ENCODE measurements at places on chromosomes 3 and 15.

GRCh38 chr3:194592798-194593752 lies 40.1 kb downstream of the TMEM44 start:
- DNase-seq, result no peak

DNA sequence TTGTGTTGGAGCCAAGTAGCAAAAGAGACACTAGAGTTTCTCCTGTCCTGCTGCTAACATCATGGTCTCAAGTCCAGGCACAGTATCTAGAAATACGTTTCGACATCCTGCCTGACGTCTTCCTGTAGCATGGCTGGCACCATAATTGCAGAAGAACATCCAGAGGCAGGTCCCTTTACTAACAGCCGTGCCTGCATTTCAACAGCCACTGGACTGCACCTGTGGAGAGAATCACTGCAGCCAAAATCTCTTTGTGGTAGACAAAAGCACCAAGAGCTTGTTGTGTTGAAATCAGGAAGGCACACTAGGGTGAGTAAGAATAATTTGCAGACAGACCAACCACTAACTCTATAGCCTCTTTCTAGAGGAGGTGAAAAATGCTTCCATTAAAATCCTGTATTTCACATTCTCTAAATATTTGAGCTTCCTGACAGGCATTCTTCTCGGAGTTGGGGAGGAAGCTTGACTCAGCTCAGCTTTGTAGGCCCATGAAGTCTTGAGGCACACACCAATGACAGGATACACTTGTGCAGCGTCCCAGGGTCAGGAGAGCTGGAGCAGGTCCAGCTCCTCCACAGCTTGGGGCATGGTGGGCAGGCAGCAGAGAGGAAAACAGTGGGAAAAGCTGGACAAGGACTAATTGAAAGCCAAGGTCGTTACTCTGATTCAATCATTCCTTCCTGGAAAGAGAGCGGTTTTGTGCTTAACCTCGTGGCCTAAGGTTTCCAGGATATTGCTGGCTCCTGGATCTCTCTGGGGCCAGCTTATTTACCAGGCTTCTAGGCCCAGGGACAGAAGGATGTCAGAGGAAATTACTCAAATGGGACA lies 244.9 kb downstream of the FAM43A start:
- DNase-seq, result no peak

DNA sequence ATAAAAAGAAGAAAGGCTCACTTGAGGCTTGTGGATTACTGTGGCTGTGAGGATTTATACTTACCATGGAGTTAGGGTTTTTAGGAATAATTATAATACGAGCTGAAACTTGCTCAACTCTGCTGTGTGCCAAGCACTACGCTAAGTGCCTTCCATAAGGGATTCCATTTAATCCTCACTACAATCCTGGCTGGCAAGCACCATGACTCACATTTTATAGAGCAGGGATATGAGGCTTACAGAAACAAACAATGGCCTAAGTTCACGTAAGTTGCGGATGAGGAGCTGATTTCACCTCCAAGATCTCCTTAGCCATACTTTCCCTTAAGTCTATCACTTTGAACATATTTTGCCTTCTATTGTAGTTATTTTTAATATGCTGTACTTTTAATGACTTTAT lies 43.9 kb upstream of the ARL8B start:
- no peak for DNase-seq

DNA sequence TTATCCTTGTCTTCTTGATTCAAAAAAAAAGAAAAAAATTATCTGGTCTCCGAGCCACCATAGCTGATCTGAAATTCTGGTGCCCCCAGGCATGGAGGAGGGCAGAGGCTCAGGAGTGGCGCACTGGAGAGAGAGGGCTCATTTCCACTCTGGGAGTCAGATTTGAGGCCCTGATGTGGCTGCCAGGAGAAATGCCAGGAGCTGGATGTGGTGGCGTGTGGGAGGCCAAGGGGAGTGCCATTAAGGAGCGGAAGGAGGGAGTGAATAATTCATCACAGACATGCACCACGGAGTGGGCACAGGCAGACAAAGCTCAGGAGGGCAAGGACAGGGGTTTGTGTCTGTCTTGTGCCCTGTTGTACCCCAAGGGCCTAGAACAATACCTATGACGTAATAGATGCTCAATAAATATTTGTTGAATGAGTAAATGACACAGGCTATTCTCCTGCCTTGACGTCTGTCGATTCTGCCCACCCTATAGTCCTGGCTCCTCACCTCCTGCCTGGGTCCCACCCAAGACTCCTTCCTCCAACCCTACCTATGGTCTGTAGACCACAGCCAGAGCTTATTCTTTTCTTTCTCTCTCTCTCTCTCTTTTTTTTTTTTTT lies 12.0 kb upstream of the GRIP2 start:
- DNase-seq, result no peak

DNA sequence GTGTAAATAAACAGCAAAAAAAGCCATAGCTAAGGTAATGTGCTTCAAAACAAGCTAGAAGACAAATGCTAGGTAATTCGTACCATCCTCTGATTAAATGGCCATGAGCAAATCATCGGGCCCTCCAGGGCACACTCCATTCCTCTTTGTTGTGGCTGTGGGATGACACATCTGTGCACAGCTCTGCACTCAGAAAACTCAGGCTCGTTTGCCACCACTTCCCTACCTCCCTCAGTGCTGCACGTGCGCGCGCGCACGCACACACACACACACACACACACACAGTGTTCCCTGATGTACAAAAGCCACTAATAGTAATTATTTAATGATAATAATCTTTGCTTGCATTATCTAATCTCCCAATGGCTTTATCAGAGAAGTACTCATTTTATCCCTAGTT lies 336.6 kb downstream of the FEZF2 start:
- DNase-seq, result no peak

GRCh38 chr3:53193466-53194209 lies 32.6 kb downstream of the PRKCD start:
- DNase-seq, result peak; percentile 67

- DNase-seq, result no peak
These were observed 771.6 kb downstream of the DIPK2A start for GRCh38 chr3:144743225-144743668.

GRCh38 chr3:198113206-198114053 lies 153.4 kb downstream of the LMLN start:
- DNase-seq, result peak; percentile 73

GRCh38 chr3:52121464-52121805 lies 32.8 kb downstream of the POC1A start:
- DNase-seq, result no peak

DNA sequence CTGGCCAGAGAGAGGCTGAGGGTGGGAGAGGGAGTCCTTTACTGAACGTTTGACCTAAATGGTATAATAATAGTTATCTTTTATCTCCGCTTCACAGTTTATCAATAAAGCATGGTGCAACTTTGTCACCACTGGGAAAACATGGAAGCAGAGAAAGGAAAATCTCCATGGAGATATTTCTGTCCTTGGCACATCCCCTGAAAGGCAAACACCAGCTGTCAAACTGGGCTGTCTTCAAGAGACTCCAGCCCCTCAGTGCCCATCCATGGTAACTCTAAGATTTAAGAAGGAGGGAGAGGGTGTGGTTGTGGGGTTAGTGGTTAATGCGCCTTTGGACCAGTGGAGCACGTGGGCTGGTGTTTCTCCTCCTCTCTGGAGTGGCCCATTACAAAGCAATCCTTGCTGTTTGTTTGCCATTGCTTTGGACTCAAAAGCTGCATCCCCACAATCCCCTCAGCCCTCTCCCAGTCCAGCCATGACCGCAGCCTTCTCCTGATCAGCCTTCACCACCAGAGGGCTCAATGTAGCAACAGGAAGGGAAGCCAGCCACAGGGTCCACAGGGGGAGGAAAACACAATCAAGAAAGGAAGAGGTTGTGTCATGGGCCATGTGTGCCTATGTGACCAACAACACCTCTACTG lies 38.2 kb upstream of the FAM174B start:
- DNase-seq, result no peak

DNA sequence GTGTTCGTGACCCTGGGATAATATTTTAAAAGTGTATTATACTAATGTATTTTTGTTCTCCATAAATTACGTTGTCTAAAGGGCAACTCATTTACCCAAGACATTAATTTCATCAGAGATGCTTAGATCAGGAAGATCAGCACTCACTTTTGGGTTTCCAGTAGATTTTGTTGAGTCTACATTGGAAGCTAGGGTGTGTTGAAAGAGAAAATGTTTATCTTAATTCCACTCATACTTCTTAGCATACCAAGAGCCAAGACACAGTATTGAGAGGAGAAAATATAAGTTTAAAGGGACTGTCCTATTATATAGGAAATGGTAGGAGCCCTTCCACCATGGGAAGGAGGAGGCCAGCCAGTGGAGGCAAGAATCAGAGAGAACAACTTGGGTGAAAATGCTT lies 412.9 kb upstream of the RGMA start:
- DNase-seq, result no peak

DNA sequence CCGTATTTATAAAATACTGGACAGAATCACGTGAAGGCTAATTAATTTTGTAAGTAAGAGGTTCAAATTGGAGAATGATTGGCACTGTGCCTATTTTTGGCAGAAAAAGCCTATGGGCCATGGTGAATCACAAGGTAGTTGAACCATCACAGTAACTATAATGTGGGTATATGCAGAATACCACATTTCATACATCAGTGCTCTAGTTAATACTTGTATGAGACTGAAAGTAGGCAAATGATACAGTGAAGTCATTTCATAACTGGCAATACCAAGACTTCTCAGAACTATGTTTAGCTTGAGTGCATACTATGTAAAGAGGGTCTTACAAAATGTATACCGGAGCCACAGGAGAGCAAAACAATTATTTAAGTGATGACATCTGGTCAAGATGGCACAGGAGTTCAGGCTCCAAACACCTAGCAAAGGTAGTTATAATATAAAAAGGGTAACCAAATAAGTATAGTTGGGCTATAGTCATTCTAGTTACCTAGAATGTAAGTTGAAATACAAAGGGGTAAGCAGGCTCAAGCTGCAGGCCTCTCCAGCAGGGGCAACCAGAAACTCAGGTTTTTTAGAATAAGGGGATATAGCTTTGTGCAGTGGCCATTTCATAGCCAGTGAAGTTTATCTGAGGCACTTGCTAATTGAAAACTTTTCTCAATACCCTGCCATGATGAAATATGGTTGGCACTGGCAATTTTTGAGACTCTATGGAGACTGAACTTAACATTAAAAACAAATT lies 19.1 kb downstream of the GPR160 start:
- no peak for DNase-seq

- no peak for DNase-seq
These were observed 4.7 kb upstream of the COL6A5 start for GRCh38 chr3:130340766-130341165.

GRCh38 chr3:32840086-32840841 lies 22.5 kb downstream of the TRIM71 start:
- no peak for DNase-seq

- DNase-seq, result no peak
These were observed 844.9 kb upstream of the SEMA6D start for GRCh38 chr15:46872286-46872980.

DNA sequence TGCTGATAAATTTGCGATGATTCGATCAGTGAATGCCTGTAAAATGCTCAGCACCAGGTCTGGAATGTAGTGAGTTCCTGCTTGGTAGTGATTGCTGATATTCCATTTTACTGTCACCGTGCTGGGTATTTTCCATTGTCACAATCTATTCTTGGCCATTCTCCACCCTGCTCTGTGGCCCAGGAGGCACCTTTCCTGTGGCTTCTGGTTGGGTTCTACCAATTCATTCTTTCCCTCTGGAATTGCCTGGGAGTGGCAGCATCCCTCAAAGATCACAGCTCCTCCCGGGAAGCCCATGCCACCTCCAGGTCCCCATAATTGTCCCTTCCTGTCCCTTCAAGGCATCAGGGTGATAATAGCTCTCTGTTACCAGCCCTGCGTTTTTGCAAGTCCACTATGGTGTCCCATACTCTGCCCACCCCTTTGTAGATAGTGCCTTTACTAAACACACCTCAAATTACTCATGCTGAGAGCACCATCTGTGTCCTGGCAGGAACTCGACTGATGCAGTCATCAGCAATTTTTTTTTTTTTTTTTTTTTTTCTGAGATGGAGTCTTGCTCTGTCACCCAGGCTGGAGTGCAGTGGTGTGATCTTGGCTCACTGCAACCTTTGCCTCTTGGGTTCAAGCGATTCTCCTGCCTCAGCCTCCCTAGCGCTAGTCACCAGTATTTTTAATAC lies 177.8 kb upstream of the PROK2 start:
- no peak for DNase-seq

DNA sequence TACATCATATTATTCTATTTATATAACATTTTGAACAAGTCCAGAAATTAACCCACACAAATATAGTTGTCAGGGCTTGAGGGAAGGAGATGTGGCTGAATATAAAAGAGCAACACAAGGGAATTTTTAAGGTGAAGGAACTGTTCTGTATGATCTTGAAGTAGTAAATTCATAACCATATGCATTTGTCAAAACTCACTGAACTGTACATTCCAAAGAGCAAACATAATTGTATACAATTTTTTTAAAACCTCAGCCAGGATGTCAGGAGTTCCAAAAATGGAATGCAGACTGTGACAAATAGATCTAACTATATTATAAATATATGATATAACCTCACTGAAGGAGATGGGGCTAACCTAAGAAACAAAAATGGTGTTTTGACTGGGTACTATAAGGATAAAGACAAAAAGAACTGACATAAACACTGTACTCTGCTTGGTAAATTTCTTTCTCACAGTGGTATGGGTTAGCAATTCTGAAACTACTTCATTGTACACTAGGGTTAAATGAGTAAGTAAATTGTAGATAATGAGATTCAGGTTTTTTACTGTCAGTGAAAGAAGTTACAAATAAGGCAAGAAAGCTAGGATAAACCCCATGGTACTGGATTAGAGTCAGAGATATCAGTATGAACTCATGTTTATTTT lies 14.4 kb downstream of the GOLGB1 start:
- DNase-seq, result no peak

DNA sequence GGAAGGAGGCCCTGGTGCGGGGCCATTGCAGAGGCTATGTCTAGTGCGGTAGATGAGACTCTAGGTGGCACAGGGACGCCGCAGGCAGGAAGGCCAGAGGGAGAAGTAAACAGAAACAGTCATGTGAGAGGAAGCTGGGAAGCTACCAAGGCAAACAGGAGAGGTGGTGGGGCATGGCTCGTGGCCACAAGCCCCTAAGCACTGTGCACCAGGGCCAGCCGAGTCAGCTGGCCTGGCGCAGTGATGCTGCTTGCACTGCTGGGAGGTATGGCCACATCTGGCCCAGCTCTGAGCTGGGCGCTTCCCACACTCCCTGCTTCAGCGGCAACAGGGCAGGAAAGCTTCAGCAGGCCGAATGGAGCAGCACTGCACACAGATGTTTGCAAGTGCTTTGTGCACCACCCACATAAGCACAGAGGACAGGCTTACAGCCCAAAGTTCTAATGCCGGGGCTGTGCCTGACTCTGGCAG lies 76.6 kb downstream of the SRGAP3 start:
- no peak for DNase-seq

DNA sequence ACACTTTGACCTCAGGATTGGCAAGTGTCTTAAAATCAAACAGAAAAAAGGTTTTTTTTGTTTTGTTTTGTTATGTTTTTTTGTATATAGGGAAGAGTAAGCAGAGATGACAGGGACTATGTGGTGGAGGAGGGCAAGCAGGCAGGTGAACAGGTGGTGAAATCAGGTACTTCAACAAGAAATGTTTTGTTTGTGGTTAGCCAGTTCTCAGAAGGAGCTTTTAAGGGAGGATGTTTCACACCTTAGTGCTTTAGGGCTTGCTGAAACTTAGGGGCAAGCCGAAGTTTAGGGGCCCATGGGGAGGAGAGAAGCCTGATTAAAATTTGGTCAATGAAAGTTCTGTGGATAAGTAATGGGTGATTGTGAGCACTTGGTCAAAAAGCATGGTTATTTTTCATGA lies 370.7 kb upstream of the SLCO3A1 start:
- no peak for DNase-seq

- DNase-seq, result no peak
These were observed 133.8 kb upstream of the SLC2A2 start for GRCh38 chr3:171160325-171160724.

Measured in right kidney (tissue), 9 donors.